ENCODE measurements at places on chromosomes 16 and 17.

DNA sequence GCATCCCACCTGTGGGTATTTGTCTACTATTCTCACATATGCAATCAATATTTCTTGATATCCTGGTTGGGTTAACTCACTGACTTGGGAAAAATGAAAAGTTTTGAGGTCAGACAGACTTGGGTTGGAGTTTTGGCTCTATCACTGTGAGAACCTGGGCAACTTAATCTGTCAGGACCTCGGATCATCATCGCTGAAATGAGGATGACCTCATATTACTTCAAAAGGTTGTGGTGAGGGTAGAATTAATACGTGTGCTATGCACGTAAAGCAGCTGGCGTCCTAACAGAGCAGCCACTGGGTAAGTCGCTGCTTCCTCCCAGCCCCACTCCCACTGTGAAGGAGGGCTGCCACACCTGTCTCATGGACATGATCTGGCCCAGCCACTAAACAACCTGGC is 57.3 kb downstream of the COG7 start:
- no peak for DNase-seq

GRCh38 chr17:45236282-45236606 is 14.6 kb downstream of the FMNL1 start:
- no peak for DNase-seq

- DNase-seq, result no peak
Measured at GRCh38 chr17:78474614-78475146, 96.2 kb downstream of the PGS1 start.

GRCh38 chr16:84003038-84003437 is 35.0 kb downstream of the NECAB2 start:
- DNase-seq, result no peak

DNA sequence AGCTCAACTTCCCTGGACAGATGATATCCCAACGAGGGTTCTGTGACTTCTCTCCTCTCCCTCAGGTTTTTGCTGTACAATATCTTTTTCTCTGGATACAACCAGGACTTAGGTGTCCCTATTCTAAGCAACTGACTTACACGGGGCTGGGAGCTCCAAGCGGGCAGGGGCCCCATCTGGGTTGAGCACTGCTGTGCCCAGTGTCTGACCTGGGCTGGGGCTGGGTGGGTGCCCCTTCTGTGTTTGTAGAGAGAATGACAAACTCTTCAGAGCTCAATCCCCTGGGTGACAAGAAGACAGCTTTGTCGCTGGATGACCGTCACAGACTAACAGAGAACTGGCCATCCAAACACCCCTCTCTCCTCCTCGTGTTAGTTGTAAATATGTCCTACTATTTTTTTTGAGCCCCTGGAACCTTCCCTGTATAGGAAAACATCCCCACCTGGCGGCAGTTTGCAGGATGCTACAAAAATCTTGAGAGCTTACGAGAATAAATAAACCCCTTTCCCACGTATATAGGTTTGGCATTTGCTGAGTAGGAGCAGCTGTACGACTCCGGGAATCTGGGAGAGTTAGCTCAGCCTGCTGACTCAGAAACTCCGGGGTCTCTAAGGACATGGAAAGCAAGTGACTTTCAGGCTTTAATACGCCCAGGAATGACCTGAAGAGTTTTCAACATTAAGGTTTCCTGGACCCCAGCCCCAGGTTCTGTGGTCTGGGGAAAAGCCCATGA is 23.7 kb upstream of the RCVRN start:
- no peak for DNase-seq

DNA sequence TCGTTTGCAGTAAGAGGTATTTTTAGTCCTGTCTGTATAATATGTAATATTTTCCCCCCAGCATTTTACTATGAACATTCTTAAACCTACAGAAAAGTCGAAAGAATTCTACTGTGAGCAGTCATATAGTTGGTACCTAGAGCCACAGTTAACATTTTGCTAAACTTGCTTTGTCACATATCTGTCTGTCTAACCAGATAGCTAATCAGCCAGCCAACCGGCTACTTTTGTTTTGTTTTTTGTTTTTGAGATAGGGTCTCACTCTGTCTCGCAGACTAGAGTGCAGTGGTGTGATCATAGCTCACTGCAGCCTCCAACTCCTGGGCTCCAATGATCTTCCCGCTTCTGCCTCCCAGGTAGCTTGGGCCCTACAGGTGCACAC is 73.3 kb downstream of the ABCC1 start:
- no peak for DNase-seq

GRCh38 chr17:61179380-61179806 is 220.2 kb upstream of the TBX2 start:
- DNase-seq, result no peak

DNA sequence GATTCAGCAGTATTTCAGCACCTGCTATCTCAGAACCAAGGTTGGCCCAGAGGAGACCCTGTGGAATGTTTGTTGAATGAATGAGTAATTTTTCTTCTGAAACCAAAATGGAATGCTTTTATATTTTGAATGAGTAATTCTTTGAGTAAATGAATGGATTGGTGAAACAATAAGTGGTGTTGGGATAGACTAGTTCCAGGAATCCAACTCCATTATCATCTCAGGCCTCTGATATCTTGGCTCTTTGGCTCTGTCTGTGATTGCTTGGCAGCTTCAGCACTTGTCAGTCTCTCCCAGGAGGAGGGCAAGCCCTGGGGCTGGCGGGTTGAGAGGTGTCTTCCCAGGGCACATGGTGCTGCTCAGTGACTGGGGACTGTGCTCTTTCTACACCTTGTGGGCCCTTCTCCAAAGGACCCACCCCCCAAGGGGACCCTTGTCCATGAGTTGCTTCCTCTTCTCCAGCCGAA is 284.4 kb upstream of the FOXF1 start:
- DNase-seq, result no peak

- no peak for DNase-seq
Measured at GRCh38 chr17:68497885-68498319, 14.3 kb upstream of the PRKAR1A start.

DNA sequence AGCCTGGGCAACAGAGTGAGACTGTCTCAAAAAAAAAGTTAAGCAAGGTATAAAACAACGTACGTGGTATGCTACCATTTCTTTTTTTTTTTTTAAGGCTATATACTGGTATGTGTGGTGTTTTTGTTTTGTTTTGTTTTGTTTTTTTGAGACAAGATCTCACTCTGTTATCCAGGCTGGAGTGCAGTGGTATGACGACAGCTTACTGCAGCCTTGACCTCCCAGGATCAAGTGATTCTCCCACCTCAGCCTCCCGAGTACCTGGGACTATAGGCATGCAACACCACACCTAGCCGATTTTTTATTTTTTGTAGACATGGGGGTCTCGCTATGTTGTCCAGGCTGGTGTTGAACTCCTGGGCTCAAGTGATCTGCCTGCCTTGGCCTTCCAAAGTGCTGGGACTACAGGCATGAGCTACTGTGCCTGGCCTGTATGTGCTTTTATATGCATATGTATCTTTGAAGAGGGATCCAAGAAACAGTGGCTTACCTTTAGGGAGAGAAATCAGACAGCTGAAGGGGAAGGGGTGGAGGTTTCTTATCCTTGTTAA is 6.5 kb downstream of the CENPV start:
- DNase-seq, result no peak

DNA sequence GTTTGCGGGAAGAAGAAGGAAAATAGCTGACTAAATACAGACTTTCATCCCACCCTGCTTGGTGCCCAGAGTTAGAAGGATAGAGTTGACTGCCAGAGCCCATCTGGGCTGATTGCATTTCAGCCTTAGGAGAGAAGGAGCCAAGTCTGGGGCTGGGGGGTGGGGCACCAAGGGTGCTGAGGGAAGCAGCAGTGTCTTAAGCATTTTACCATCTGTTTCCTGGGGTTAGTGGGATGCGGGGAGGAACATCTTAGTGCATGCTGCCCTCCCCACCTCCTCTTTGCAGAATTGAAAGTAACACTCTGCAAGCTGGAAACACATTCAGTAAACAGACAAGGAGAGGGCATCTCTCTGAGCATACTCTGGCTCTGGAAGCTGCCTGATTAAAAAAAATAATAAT is 1.5 kb upstream of the ARL5C start:
- no peak for DNase-seq

GRCh38 chr16:30028438-30029076 is 2.5 kb downstream of the TLCD3B start:
- DNase-seq, result no peak

GRCh38 chr17:8857919-8858318 is 9.6 kb downstream of the PIK3R6 start:
- DNase-seq, result peak; percentile 11

- DNase-seq, result no peak
Measured at GRCh38 chr17:78558181-78558850, 18.9 kb downstream of the DNAH17 start.

GRCh38 chr17:7479213-7480088 is at the start of gene ZBTB4:
TSS of gene ZBTB4 (minus strand) at chr17:7479631. CDS start at chr17:7466801, 12,830 bp downstream.
- DNase-seq, result peak; percentile 42

DNA sequence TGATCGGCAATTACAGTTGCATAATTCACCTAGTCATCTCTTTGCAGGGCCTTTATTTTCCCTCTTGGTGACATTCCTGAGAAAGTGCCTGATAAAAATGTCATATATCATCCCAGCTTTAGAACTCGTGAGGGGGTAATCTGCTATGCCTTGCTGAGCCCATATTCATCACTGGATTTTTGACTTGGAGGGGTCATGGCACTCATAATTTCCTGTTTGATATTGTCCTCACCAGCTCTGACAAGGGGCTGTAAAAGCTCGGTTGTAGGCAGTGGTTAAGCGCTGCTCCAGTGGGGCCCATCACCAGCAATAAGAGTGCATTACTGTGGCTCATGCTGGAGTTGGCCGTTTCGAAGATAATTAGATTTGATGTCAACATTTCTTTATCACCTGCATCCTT is 227.3 kb downstream of the IRX3 start:
- peak; percentile 44 for DNase-seq

DNA sequence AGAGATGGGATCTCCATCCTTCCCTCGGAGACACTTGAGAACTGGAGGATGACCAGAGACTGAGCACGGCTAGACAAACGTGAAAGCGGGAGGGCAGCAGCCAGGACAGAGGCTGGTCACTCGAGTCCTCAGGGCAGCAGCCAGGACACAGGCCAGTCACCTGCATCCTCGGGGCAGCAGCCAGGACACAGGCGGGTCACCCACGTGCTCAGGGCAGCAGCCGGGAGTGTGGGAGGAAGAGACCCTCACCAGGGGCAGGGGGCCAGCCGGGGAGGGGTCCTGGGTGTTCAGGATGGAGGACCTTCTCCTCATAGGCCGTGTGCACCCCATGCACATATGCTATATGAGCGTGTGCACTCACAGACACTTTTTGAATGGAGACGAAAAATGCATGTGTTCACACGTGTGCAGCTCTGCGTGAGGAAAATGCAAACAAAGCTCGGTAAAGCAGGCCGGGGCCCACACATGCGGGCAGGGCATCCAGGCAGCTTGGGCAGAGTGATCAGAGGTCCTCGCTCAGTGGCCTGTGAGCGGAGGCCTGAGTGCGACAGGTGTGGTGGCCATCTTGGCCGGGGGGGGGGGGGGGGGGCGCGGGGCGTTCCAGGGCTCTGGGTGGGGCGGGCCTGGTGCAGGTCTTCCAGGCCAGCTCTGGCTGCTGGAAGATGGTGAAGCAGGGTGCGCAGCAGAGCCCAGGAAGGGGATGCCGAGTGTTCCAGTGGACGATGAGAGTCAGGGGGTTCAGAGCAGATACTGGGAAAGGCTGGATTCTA is 26.7 kb downstream of the ZNF469 start:
- no peak for DNase-seq

- DNase-seq, result no peak
Measured at GRCh38 chr16:88839026-88839529, 17.7 kb downstream of the GALNS start.

DNA sequence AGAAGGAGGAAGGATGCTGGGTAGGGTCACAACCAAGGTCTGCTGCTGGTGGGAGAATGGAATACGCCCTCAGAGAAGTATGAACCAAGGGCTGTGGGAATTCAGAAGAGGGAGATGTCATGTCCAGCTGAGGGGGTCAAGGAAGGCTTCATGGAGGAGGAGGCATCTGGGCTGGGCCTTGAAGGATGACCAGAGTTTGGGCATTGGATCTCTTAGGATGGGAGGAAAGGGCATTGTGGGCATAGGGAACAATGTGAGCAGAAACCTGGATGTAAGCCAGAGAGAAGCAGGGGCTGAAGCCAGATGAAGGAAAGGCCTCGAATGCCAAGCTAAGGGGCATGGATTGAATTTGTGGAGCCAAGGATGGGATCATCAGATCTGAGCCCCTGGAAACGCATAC is 49.2 kb upstream of the MAP3K14 start:
- DNase-seq, result no peak

DNA sequence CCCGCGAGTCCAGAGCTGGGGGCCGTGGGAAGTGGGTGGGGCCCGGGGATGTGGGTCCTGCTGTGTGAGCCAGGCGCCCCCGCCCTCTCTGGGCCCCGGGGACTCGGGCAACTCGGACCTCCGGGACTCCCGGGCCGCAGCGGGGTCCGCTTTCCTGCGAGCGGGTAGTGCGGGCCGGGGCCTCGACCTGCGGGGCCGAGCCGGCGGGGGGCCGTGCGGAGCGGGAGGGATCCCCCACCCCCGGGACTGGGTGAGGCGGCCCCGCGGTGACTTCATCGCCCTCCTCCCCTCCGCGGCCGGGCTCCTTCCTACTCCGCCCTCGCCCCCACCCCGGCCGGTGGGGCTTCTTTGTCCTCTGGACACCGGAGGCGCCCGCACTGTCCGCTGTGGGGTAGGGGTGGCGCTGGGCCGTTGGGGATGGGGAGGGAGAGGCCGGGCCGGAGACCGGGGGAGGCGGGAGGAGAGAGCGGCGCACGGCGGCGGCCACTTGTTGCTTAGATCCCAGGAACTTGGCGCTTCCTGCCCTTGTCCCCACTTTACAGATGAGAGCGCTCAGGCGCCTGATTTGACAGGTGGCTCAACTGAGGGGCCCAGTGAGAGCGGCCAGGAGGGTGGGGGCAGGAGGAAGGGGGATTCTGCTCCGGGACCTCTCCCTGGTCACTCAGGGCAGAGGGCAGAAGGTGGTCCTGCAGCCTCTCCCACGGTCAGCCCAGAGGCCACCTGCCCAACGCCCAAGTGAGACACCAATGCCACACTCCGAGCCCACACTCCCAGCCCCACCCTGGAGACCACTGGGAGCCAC is 874 bp downstream of the CMTM3 start:
- no peak for DNase-seq

GRCh38 chr17:27567563-27567859 is 63.5 kb upstream of the LGALS9 start:
- DNase-seq, result no peak

DNA sequence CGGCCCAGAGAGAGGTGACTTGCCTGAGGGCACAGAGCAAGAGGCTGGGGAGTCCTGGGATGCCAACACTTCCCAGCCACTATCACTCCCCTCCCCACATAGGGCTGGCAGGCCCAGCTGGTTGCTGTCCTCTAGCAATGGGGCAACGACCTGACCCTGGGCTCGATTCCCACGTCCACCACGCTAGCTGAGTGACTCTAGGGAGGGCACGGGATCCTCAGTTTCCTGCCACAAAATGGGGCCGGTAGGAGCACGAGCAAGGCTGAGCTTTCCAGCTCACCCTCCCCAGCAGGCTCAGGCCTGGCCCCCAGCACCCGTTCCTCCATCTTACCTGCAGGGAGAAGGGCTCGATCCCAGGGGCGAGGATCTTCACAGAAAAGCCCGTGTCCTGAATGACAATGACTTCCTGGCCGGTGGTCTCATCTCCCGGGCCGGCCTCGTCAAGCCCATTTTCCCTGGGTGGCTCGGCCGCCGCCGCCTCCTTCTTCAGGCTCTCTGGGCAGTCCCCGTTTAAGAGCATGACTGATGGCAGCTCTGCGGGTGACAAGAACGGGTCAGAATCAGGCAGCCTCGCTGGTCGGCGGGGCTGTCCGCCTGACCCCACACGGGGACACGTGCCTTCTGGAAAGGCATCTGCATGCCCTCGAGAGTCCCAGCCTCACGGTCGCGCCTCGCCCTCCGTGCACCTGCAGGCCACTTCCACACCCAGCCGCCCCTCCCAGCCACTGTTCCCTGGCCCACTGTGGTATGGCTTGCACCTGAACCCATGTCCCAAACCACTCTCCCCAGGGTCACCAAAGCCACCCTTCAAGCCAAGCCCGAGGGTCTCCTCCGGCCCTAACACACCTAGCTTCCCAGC is 7.3 kb downstream of the CLUH start:
- no peak for DNase-seq

Data from NCI-H1930 (cell line).